SIG-M5 (cell line): ENCODE measurements at places on chromosomes 16 and 17.

DNA sequence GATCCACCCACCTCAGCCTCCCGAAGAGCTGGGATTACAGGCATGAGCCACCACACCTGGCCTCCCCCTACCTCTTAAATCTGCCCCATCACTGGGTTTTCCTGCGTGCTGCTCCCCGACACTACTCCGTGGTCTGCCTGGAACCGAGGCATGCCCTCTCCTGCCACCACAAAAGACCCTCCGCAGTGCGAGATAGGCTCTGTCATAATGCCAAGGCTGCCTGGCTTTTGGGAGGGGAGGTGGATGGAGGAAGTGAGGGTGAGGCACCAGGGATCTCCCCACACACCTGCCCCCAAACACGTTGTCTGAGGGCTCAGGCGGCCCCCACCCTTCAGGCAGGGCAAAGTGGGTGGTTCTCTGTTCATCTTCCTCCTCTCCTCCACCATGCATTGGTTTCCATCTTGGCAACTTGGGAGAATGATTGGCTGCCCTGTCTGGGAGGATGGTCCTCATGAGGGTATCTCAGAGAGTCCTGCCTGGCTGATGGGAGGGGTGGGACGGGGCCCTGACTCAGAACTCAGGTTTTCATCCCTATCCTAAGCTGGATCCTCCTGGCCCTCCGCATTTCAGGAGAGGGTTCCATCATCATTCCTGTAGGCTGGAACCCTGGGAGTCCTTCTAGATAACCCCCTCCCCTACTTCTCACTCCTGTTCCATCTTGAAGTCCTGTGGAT is 23.2 kb downstream of the IGFBP4 start:
- DNase-seq, result no peak

DNA sequence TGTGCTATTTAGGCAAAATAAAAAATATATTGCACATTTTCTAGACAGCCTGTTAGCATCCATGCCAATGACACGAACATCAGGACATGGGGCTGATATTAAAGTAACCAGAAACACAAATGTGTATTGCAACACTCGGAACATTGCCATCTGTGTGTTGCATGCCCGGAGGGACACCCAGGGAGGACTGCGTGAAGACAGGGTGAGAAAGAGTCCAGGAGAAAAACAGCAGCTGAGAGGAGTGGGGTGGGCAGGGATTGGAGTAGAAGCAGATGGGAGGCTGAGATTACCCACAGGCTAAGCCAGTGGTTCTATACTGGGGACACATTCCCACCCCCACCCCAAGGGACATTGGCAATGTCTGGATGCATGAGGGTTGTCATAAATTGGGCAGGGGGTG is 114.8 kb downstream of the GRIN2A start:
- no peak for DNase-seq

GRCh38 chr16:80164966-80165550 is 375.7 kb upstream of the DYNLRB2 start:
- no peak for DNase-seq

DNA sequence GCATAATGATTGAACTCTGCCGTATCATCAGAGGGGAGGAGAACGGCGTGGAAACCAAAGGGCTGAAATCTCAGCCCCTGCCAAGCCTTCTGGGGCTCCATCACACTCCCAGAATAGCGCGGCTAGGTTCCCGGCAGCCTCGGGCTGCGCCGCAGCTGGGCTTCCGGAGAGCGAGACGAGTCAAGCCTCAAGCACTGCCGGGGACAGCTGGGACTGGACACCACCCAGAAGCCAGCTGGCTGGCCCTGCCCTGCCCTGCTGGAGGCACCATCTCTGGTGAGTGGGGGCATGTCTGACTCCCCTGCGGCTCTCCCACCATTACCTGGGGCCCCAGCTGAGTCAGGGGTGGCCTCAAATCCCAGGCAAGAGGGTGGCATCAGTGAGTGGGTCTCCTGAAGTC is 7.2 kb upstream of the GPRC5C start:
- DNase-seq, result no peak

GRCh38 chr17:59001158-59001814 is 105.4 kb downstream of the TRIM37 start:
- peak; percentile 78 for DNase-seq

GRCh38 chr17:16488186-16488967 is 3.6 kb downstream of the LRRC75A start:
- DNase-seq, result no peak

DNA sequence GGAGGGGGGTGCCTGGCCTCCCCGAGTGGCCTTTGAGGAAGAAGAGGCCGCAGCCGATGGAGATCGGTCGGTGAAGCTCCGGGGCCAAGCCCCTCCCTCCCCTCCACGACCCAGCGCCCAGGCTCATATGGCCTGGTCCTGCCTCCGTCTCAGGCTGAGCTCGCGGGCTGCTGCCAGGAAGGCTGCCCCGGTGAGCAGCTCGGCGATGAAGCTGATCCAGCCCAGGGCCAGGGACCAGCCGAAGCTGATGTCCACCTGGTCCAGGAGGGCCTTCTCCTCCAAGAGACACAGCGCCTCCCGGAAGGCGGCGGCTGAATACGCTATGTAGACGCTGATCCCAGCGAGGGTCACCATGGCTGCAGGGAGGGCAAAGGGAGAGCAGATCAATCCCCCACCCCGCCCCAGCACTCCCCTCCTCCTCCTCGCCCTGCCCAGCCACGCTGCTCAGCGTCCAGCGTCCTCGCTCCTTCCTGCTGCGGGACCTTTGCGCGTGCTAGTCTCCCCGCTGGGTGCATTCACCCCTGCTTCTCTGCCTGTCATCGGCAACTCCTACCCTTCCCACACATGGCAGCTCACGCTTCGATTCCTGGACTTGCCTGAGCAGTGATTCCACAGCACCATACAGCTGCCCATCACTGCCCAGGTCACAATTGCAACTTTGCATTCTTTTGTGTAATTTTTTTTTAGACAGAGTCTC is 20.5 kb downstream of the TMEM114 start:
- no peak for DNase-seq

GRCh38 chr16:26963109-26963508 is 103.6 kb upstream of the C16orf82 start:
- no peak for DNase-seq

GRCh38 chr17:42804918-42805367 is 6.3 kb downstream of the CNTD1 start:
- no peak for DNase-seq

DNA sequence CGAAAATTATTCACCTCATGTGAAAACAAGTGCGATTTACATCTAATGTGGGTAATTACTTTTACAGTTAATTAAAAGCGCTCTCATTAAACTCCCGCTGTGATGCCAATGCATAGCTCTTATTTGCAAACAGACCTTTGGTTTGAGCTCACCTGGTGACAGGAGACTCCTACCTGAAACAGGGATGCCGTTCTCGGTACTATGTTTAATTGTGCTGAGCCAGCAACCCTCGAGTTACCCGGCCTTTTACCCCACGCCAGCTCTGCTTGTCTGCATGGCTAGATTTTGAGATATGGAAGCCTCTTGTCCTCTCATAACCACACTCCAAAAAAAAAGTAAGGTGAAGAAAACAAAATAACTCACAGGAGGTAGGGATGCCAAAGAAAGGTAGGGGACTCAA is 690.4 kb upstream of the RBFOX1 start:
- no peak for DNase-seq

GRCh38 chr16:58385218-58385773 is 7.0 kb upstream of the GINS3 start:
- DNase-seq, result no peak

- no peak for DNase-seq
Measured at GRCh38 chr17:47244697-47245096, 8.9 kb upstream of the ITGB3 start.

- no peak for DNase-seq
Measured at GRCh38 chr17:6523330-6523729, 33.0 kb downstream of the PITPNM3 start.

GRCh38 chr17:36869856-36870719 is 67.2 kb upstream of the LHX1 start:
- DNase-seq, result no peak

DNA sequence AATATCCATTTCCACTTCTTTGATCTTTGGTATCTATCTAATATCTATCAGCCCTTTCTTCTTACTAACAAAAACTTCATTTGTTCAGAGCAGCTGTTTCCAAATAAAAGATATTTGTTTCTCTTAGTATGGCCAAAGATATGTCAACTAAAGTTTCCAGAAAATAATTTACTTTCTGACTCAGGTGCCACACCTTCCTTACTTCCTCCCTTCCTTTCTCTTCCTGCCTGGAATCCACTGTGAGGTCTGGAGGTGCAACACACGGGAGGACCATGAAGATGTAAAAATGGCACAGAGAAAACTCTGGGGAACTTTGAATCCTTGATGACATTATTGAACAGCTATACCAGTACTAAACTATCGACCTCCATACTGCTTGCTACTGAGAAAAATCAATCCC is 14.0 kb downstream of the MED13 start:
- no peak for DNase-seq

GRCh38 chr17:9676820-9677310 is 31.5 kb downstream of the USP43 start:
- DNase-seq, result no peak

- DNase-seq, result peak; percentile 89
Measured at GRCh38 chr17:8173056-8173870, 2.9 kb downstream of the TMEM107 start.

- no peak for DNase-seq
Measured at GRCh38 chr17:14269473-14269872, 31.4 kb upstream of the HS3ST3B1 start.

- DNase-seq, result no peak
Measured at GRCh38 chr17:38789185-38789584, 10.2 kb downstream of the PIP4K2B start.

GRCh38 chr16:26605626-26606271 is 461.0 kb upstream of the C16orf82 start:
- no peak for DNase-seq

- no peak for DNase-seq
Measured at GRCh38 chr16:23709536-23709935, 3.5 kb downstream of the ERN2 start.

DNA sequence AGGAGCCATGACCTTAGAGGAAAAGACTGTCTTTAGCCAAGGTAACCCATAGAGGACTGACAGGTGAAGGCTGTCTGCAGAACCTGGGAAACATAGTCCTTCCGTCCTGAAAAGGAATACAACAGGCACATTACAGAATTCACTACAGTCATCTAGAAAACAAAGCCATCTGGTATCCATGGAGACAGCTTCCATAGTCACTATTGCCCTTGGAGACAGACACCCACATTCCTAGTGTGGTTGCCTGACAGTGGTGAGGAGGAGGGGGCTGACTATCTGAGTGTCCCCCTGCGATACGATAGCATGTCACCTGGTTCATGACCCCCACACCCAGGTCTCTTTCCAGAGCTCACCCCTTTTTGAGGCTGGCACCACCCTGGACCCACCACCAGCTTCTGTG is 254.7 kb downstream of the CDH13 start:
- no peak for DNase-seq
